Stimulated activated CD8-positive, alpha-beta memory T cell treated with anti-CD3 and anti-CD28 coated beads, Interleukin-7, amount 100 ng/mL, for 4 hours (primary cell): ENCODE measurements at places on chromosomes 12 and 14.

- no peak for DNase-seq
Measured at GRCh38 chr14:93764211-93764659, 24.1 kb downstream of the PRIMA1 start.

DNA sequence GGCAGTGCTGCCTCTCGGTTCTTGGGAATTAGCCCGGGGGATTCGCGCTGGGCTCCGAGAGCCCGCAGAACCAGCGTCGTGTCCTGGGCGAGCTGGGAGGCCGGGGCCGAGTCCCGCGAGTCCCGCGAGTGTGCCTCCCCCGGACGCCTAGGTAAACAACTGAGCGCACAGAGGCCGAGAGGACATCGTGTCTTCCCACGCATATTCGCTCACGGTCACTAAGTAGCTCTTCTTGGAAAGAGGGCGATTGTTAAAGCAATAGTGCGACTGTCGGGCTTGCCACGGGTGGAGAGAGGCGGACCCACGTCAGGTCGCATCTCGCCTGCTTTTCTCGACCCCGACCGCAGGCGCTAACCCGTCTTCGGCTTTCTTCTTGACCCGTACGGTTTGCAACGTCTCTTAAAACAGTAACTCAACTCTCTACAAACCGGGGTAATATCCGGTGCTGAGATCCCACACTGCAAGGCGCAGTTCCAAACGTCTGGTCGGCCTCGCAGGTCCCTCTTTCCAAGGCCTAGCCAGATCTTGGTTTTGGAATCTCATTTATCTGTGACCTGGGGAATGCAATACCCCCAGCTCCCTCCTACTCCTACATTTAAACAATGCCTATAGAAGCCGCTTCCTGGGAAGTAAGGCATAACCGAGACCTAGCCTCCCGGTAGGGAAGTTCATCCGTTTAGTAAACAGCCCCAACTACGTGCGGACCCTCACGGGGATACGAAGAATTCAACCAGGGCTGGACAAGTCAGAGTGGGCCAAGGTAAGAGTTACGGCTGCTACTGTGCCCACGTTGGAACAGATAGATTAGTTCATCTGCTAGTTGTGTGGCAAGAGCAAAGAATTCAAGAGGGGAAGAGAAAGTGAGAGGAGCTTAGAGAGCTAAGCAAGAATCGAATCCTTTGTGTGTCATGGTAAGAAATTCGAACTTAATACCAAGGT, 736 bp upstream of the PHLDA1 start:
- no peak for DNase-seq

DNA sequence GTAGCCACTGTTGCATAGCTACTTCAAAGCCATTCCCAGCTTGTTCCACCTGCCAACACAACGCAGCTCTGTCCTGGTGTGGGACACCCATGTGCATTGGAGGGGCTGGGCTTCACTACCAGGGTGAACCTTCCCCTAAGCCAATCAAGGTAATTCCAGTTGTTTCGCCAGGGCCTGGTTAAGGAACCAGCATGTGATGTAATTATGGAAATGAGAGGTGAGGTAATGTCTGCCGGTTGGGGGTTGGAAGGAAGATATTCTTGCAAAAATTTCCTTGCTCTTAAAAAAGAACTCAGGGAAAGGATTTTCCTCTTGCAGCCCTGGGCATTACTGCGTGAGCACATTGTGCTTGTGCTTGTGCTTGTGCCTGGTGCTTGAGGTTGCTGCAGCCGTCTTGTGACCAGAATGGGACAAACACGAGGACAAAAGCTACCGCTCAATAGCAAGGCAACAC, 14.9 kb downstream of the TUBA1C start:
- DNase-seq, result no peak

GRCh38 chr12:47038270-47038748, 41.1 kb upstream of the PCED1B start:
- DNase-seq, result no peak

DNA sequence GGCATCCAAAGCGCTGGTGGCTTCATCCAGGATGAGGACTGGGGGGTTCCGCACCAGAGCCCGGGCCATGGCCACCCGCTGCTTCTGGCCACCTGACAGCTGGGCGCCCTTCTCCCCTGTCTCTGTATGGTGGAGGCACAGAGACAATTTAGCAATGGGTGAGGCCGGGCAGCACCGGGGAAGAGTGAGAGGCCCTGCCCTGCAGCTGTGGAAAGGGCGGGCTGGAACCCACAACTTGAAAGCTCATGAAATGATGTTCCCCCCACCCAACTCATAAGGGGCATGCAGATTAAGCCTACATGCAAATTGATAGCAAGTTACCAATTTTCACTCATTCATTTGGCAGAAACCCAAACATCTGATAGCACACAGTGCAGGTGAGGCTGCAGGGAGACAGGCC, 34.1 kb downstream of the ABCB9 start:
- DNase-seq, result no peak

GRCh38 chr12:68899251-68899771, 33.7 kb downstream of the CPM start:
- DNase-seq, result no peak

DNA sequence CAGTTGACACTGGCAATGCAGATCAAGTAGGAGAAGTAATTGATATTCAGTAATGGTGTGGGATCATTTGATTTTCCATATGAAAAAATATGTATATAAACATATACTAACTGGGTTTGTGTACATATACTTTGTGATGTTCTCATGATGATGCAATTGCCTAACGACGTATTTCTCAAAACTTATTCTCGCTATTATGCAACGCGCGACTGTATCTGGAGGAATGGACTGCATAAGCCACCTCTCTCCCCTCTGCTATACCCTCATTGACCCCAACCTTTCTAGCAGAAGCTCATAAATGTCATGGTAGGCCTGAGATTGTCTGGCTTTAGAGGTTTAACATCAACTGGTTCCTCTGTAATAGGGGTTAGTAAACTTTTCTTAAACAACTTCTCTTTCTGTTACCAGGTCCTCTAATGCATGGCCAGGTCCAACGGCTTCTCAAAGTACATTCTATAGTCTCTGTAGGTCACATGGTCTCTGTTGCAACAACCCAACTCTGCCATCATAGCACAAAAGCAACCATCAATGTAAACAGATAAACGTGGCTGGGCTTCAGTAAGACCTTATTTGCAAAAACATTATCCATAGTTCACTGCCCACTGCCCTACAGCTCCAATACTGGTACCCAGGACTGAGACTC, 59.3 kb downstream of the FOXN3 start:
- no peak for DNase-seq

- no peak for DNase-seq
Measured at GRCh38 chr14:52313462-52313861, 650 bp upstream of the PTGER2 start.

DNA sequence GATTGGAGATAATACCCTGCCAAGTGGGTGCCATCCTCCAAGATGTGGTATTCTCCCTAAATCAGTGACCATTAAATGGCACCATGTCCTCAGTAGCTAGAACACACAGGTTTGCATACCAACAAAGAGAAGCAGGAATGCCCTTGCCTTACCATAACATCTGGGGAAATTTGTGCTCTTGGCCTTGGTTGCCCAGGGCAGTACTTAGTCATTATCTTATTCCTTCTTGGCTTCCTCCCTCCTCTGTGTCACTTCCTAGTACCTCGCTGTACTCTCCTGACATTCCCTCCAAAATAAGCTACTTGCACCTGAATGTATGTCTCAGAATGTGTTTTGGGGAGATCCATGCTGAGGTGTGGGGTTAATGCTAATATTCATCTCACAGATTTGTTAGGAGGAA, 43.4 kb downstream of the GPR65 start:
- DNase-seq, result no peak
